Left cardiac atrium (tissue), 4 donors: ENCODE measurements at places on chromosomes 7 and 10. TPM values are rescaled to one million over a fixed set of nuclear protein-coding genes. Genes with fewer than 3 reads are reported as not detected.
A peak's percentile ranks its signal among the peaks of the same experiment; 100 is the strongest.

- DNase-seq = no peak
Measured at GRCh38 chr7:30322271-30323005, 38.0 kb downstream of the ZNRF2 start.

DNA sequence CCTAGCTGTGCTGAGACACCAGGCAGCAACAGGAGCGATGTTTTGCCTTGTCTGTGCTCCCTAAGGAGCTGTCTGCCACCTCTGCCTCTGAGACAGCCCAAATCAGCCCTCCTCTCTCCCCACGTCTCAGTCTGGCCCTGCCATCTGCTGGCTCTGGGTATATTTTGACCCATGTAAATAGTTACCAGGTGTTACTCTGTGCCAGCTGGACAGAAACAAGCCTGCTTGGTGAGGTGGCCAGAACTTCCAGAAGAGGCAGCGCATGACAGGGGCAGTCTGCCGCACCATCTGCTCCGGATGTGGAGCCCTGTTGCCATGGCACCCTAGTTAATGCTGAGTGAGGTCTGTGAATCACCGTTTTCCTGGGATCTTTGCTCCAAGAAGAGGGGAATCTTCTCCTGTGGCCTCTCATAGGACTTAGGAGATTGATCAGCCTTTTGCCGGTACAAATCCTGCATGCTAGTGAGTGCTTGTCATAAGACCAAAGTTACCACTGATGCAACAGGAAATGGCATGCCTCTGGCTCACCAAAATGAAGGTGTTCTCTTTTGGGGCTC, 31.8 kb downstream of the GSTO2 start:
- DNase-seq = peak; percentile 84

- DNase-seq = no peak
Measured at GRCh38 chr7:45001138-45001694, 1.2 kb downstream of the CCM2 start.

ARID5B gene
- total RNA-seq = 36.5 TPM

SLC26A5 gene
- not detected for total RNA-seq
